NCI-H2107 (cell line): ENCODE measurements at places on chromosomes 4 and X.
A peak's percentile ranks its signal among the peaks of the same experiment; 100 is the strongest.

GRCh38 chrX:9875801-9876200 lies 89.6 kb downstream of the SHROOM2 start:
- no peak for DNase-seq

DNA sequence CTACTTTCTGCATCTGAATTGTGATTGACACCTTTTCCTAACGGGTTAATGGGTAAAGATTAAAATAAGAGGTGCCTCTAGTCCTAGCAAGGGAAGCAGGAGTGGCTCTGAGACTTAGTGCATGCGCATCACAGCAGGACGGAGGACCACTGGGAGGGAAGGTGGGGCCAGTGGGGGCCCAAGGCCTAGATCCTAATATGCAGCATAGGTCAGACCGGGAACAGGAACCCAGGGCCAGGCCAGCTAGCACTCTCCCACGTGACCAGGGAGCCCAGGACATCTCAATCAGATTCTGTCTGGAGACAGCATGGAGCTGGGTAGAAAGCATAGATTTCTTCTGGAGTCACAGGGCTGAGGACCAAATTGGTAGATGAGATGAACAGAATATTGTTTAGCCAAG lies 55.7 kb downstream of the RASL11B start:
- no peak for DNase-seq

GRCh38 chr4:39067451-39067850 lies 5.4 kb downstream of the KLHL5 start:
- no peak for DNase-seq

DNA sequence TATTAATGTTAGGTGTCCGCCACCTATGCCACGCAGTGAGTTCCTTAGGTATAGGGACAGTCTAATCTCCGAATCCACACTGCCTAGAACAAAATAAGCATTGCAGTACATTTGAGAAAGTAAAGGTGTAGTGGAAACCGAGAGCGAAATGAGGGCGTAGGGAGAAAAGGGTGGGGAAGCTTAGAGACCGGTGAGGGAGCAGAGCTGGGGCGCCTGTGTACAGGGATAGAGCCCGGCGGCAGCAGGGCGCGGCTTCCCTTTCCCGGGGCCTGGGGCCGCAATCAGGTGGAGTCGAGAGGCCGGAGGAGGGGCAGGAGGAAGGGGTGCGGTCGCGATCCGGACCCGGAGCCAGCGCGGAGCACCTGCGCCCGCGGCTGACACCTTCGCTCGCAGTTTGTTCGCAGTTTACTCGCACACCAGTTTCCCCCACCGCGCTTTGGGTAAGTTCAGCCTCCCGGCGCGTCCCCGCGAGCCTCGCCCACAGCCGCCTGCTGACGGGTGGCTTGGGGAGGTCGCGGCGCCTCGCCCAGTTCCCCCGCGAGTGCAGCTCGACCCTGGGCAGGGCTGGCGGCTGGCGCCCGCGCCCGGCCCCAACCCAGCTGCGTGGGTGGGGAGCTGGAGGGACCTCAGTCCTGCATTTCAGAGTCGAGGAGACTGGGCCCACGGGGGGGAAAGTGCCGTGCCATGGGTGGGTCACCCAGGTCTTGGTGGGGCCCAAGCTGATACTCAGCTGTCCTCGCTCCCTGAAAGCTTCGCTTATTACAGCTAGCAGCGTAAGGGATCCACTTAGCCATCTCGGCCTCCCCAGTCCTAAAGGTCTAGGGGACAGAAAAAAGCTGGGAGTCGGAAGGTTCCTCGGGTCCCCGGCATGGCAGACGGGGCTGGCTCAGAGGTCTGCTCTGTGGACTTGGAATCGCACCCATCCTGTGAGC lies at the start of gene ANXA3:
Gene ANXA3 (plus strand): TSS at position 351 of the 932 bp plus-strand sequence. CDS start 2,704 bp downstream, outside the sequence.
- DNase-seq: no peak

DNA sequence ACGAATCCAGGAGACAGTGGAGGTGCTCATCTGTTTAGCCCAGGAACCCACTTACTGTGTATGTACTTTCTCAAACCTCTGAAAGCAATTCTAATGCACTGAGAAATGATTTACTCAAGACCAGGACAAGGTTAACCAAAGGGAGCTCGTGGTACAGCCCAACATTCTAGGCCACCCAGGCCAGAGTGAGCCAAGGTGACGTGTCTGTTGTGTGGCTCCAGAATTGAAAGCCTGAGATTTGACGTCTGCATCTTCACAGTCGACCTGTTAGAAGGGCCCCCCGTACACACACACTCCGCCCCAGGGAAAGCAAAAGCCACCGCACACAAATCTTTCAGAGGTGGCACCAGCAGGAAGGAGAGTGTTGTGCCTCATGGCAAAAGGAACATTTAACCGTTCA lies 2.3 kb downstream of the MAP3K15 start:
- DNase-seq: no peak

- peak; percentile 46 for DNase-seq
Observed at GRCh38 chr4:15479089-15479912, 9.6 kb downstream of the CC2D2A start.

DNA sequence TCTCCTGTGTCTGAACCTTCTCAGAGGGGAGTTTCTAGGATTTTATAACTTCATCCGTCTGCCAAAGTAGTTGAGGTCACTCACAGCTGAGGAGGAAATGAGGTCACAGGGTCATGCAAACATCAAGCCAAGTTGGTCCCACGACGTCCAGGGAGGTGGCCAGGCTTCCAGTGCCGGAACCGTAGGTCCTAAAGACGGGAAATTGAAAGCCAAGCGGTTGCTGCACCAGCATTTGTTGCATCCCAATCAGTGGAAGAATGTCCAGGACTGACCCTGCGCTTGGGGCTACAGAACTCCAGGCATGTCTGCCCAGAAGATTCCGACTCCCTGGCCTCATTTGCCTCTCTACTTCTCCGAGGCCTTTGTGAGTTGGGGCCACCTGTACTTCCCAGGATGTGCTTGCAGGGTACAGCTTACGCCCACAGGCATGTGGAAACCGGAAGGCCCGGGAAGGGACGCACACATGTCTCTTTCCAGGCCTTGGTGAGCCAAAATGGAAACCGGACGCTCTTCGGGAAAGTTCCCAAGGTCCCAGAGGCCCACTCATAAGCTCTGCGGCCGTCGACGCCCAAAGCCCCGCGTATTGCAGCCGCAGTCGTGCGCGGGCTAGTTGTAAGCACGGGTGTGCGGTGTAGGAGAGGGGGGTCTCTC lies 9.3 kb downstream of the PRDM8 start:
- DNase-seq: no peak

GRCh38 chr4:173231916-173232315 lies 63.3 kb downstream of the GALNT7 start:
- no peak for DNase-seq
